ENCODE measurements at places on chromosomes 4 and X. TPM values are rescaled to one million over a fixed set of nuclear protein-coding genes. Genes with fewer than 3 reads are reported as not detected.

The GABRA4 gene
- not detected for total RNA-seq

The DTHD1 gene
- 1.1 TPM for total RNA-seq

The ZFX gene
- total RNA-seq: 37.0 TPM

The CDX4 gene
- not detected for total RNA-seq

The TAPT1 gene
- total RNA-seq: 32.9 TPM

The ABCG2 gene
- total RNA-seq: 0.89 TPM

The FATE1 gene
- not detected for total RNA-seq

The CCDC110 gene
- not detected for total RNA-seq

The POU3F4 gene
- not detected for total RNA-seq

The XPNPEP2 gene
- total RNA-seq: 0.16 TPM

The EXOC1L gene
- total RNA-seq: not detected

The GLRA3 gene
- total RNA-seq: not detected

The IBSP gene
- total RNA-seq: not detected

The USP26 gene
- total RNA-seq: not detected

The GLUD2 gene
- 2.9 TPM for total RNA-seq

The TLR3 gene
- not detected for total RNA-seq

The TMEM47 gene
- not detected for total RNA-seq

The TECRL gene
- not detected for total RNA-seq

The HS6ST2 gene
- total RNA-seq: 0.30 TPM

The FAM149A gene
- total RNA-seq: 0.30 TPM

The ACSL4 gene
- total RNA-seq: 101 TPM

The SYP gene
- total RNA-seq: 4.3 TPM

The WDFY3 gene
- total RNA-seq: 0.48 TPM

The ATP2B3 gene
- total RNA-seq: not detected

The EREG gene
- not detected for total RNA-seq

The SPANXA2 gene
- not detected for total RNA-seq

The GABRG1 gene
- not detected for total RNA-seq

The SLC9B1 gene
- total RNA-seq: 0.28 TPM

The RASGEF1B gene
- 0.55 TPM for total RNA-seq

The MAGEC1 gene
- not detected for total RNA-seq

The PPP4R3C gene
- not detected for total RNA-seq

The USP17L24 gene
- total RNA-seq: not detected

The PPP2R2C gene
- total RNA-seq: not detected

The SMARCA1 gene
- 0.18 TPM for total RNA-seq

The IRAK1 gene
- total RNA-seq: 151 TPM

The DACH2 gene
- not detected for total RNA-seq

The WDR13 gene
- 43.4 TPM for total RNA-seq

The CT45A1 gene
- not detected for total RNA-seq

The MPP1 gene
- 27.7 TPM for total RNA-seq

The BTC gene
- not detected for total RNA-seq

The ADH1A gene
- total RNA-seq: not detected

The TLL1 gene
- not detected for total RNA-seq

The CXorf51B gene
- not detected for total RNA-seq

The TMEM35A gene
- not detected for total RNA-seq

The FAM9B gene
- 0.87 TPM for total RNA-seq

The ZNF185 gene
- 0.83 TPM for total RNA-seq

The TMSB15C gene
- 4.7 TPM for total RNA-seq

The STPG2 gene
- total RNA-seq: not detected

The MBTPS2 gene
- total RNA-seq: 10.4 TPM

The THAP9 gene
- 1.8 TPM for total RNA-seq
